ENCODE measurements at places on chromosomes 2 and 18.
A peak's percentile ranks its signal among the peaks of the same experiment; 100 is the strongest.

DNA sequence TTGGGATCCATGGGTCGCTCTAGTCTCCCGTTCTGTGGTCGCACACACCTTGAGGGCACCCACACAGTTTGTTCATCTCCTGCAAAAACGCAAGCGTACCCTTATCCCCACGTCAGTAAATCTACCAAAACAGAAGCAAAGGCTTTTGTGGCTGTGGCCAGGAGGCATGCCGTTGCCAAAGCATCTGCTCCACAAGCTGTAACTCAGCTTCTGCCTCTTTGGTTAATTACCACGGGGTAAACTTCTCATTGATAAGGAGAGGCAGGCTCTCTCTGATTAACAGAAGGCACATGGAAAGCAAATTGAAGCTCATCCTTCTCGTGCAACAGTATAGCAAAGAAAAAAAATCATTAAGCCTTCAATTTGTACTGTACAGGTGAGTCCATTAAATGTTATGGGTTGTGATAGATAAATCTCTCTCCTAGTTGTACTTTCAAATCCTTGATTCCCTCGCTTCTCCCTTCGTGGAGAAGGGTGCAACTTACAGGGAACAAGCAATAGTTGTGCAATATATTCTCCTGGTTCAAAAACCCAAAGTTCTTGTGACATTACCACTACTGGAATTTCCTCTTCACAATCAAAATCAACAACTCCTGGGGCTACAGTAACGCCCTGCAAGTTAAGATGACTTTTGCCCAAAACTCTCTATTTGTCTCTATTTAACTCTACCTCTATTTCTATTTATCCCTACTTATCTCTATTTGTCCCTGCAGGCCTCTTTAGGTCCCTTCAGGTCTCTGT is 10.3 kb downstream of the PECR start:
- no peak for DNase-seq

- no peak for DNase-seq
Observed at GRCh38 chr2:16120591-16121180, 180.3 kb downstream of the MYCN start.

DNA sequence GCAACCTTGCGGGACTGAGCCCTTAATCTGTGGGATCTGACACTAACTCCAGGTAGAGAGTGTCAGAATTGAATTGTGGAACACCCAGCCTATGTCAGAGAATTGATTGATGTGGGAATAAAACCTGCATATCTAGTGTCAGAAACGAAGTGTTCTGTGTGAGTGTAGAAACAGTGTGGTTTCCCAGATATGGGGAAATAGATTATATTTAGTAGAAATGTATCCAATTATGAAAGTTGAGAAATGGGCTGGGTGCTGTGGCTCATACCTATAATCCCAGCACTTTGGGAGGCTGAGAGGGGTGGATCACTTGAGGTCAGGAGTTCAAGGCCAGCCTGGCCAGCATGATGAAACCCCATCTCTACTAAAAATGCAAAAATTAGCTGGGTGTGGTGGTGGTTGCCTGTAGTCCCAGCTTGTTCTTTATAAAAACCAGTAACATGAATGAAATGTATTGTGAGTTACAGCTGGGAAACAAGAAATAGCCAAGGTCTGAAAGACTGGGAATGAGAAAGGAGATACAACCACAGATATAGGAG is 4.3 kb upstream of the TP53I3 start:
- no peak for DNase-seq

DNA sequence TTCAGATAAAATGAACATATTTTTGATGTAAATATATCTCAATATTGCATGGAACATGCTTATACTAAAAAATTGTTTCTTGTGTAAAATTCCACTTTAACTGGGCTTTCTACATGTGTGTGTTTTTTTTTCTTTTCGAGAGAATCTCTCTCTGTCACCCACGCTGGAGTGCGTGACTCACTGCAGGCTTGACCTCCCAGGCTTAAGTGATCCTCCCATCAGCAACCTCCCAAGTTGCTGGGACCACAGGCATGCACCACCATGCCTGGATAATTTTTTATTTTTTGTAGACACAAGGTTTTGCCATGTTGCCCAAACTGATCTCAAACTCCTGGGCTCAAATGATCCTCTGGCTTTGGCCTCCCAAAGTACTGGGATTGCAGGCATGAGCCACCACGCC is 254.6 kb downstream of the LOXHD1 start:
- DNase-seq = peak; percentile 49

GRCh38 chr2:109395494-109396201 is 218.1 kb downstream of the SEPTIN10 start:
- DNase-seq = no peak

DNA sequence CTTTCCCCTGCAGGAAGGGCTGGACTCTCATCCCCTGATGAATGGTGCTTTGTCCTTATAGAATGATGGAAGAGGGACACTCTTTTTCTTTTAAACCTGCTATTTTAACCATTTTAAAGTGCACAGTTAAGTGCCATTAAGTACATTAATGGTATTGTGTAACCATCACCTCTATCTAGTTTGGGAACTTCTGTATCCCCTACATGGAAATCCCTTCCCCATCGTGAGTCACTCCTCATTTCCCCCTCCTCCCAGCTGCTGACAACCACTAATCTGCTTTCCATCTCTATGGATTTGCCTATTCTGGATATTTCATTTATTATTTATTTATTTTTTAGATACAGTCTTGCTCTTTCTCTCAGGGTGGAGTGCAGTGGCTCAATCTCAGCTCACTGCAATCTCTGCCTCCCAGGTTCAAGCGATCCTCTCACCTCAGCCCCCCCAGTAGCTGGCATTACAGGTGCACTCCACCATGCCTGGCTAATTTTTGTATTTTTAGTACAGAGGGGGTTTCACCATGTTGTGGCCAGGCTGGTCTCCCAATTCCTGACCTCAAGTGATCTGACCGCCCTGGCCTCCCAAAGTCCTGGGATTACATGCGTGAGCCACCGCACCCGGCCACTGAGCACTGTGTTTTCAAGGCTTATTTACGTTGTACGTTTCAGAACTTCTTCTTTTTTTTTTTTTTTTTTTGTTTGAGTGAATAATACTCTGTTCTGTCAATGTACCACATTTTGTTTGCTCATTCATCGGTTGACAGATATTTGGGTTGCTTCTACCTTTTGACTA is 15.8 kb downstream of the DGKD start:
- no peak for DNase-seq
